ENCODE measurements at places on chromosomes 2 and 18. TPM values are rescaled to one million over a fixed set of nuclear protein-coding genes. Genes with fewer than 3 reads are reported as not detected.

GRCh38 chr2:45652090-45653031 lies 886 bp downstream of the PRKCE start:
- peak; percentile 42 for DNase-seq

DNA sequence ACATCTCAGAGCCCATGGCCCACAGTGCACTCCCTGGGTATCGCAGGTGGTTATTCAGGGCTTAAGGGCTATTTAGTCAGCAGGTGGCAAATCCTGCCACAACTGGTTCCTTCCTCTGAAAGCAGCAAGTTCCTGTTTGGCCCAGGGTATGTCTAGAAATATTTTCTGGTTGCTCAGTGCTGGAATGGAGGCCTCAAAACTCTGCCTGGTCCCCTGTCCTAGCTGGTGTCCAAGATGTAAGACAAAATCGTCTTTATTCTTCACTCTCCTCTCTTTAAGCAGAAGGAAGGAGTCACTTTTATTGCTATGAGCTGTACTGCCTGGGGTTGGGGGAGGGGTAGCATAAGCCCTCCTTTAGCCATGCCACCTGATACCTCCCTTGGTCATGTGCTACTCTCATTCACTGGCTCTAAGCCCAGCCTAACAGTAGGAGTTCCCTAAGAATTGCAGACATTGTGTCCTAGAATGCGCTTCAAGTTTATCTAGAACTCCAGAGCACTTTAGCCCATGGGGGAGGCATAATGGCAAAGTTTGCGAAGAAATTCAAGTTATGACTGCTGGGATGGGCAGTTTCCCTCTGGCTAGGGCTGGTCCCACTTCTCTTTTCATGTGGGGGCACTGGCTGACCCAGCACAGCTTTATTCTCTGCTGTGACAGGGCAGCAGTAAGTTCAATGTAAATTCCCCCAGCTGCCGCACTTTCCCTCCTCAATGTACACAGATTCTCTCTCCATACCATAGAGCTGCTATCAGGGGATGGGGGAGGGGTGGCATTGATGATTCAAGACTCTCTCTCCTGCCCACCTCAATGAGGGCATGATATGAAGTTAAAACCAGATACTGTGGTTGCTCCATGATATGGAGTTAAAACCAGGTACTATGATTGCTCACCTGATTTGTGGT lies 27.1 kb upstream of the CWC22 start:
- DNase-seq, result no peak

DNA sequence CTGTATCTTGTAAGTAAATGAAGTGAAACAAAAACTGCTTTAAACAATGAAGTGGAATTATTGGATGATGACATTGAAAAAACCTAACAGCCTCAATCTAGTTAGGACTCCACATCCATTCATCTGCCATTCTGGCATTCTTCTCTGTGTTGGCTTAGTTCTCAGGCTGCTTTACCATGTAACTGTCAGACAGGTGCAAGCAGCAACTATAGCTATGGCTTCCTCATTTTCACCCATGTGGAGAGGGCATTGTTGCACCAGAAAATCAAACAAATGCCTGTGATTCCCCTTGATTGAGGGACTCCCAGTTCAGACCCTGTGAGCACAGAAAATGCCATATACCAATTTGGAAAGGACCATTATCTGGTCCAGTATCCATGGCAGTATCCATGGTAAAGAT lies 129.5 kb upstream of the NYAP2 start:
- no peak for DNase-seq

GRCh38 chr2:46556681-46557289 lies 77.4 kb downstream of the TMEM247 start:
- DNase-seq, result no peak

DNA sequence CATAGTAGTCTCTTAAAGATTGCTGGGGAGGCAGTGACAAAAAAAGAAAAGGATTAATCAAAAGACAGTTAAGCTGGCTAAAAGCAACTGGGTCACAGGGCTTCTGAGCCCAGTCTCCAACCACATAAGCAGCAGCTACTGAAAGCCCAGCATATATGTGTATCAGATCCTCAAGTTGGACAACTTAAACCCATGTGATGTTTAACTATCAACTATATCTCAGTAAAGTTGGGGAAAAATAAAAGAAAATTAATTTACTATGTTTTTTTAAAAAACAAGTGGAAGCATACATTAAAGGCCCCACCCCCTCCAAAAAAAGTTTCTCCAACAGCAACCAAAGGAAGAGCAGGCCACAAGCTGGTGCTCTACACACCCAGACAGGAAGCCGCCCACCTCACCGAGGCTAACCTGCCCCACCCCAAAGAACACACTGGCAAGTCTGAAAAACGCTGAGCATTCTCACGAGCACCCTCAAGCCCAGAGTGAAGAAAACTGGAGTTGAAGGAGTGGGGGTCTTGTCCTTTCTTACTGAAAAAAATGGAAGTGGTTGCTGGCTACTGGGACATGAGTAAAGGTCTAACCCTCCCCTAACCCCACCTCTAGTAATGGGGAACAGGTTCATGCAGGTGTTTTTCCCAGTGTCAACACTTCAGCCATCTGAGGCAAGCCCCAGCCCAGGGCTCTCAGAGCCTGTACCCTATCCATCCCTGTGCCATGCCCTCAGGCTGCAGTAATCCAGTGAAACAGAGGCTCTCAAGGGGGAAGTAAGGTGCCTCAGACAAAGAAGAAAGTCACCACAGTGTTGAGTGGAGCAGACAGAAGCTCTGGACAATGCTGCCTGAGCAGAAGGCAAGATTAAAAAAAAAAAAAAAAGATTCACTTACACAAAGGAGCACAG lies 106.3 kb downstream of the GYPC start:
- no peak for DNase-seq

FNDC4 gene
- 8.2 TPM for total RNA-seq

TRIP12 gene
- total RNA-seq, result 158 TPM

Data from transverse colon (tissue), 4 donors.